ENCODE measurements at places on chromosomes 7 and 10.

DNA sequence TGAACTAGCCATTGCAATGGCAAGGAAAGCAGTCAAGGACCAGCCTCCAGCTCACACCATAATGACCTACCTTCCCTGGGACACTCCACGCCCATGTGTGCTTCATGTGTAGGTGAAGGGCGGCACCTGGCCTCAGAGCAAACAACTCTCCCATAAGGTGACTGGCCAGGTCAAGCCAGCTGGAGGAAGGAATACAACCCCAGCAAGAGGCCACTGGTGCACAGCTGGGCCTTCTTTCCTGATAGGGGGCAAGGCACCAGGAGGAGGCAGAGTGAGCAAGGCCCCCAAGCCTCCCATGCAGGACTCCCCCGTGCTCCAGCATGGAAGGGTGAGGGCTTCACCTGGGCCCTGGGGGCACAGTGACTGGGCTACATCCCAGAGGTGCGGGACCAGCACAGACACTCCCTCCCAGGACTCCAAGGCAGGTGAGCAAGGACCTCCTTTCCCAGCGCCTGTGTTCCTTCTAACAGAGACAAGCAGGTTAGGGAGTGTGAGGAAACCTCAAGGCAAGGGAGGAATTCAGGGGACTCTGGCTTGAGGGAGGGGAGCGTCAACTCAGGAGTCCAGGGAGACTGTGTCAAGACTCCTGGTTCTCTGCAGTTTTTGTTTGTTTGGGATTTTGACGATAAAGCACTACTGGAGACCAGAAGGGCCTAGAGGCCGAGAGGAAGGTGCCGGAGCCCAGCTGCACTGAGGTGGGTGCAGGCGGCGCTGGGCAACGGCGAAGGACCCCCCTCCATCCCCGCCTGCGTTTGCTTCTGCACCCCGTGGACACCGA lies 1.7 kb downstream of the PTPRN2 start:
- no peak for DNase-seq

DNA sequence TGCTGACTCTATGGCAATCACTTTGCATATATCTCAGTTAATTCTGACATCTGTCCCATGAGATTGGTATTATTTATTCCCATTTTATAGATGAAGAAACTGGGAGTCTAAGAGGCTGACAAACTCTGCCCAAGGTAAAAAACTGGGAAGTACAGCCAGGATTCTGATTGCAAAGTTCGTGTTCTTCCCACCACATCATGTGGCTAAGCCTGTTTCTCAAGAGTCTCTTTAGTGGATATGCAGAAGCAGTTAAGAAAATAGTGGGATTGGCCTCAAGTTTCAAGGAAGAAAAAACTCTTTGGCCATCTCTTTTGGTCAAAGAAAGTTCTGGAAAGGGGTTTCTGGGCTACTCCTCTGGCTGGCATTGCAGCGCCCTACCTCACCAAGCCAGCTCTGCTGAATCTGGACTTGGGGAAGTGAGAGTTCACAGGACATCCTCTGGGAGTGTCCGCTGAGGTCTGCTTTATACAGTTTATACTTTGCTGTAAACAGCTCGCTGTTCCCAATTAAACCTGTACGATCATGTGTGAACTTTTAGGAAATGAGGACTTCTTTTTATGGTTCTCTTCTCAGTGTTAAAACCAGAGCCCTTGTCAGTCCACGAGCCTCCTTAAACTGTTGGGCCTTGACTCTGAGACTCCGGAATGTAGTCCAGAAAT lies 12.2 kb upstream of the BMPR1A start:
- DNase-seq: no peak

- no peak for DNase-seq
These were observed 31.1 kb upstream of the ING3 start for GRCh38 chr7:120919466-120919865.

DNA sequence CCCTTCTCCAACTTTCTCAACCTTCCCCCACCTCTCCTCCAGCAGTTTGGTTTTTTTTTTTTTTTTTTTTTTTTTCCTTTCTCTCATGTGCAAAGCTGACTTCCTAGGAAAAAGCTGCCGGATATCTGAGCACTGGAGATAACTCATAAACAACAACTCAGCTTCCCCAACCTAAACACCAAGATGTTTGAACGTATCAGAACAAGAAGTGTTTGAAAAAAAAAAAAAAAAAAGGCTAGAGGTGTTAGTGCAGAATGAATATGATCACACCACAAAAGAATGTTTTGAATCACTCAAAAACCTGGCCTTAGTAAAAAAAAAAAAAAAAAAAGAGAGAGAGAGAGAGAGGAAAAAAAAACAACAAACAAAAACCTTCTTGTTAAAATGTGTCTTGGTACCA lies 11.2 kb downstream of the GATA3 start:
- no peak for DNase-seq

DNA sequence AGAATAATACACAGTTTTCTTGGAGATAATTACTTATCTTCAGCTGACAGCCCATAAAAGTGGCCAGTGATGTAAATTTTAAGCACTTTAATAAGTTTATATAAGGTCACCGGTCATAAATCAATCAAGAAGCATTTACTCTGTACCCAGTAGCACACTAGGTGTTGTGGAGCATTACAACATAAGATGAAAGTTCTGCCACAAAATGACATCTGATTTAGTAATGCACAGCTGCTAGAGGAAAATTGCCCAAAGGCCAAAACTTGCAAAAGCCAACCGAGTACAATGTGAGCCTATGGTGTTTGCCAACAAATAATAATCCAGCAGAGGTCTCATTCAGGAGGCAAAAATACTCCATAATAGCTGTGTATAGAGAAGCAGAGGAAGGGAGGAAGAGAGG lies 63.6 kb downstream of the GPR37 start:
- DNase-seq: no peak

GRCh38 chr10:119285495-119286267 lies 78.3 kb downstream of the GRK5 start:
- no peak for DNase-seq

DNA sequence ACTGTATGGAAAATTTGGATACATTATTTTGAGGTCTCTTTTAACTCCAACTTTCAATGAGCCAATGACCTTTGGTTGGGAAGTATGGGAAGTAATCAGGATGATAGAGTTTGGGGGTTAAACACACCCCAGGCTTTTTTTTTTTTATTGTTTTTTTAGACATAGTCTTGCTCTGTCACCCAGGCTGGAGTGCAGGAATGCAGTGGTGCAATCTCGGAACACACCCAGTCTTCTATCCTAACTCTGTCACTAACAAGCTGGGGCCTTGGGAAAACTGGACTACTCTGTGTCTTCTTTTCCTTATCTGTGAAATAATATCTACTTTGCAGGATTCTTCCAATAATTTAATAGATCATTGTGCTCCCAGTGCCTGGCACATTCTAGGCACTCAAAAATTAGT lies 37.6 kb upstream of the AGBL3 start:
- DNase-seq: no peak
